Tracheal epithelial cell (primary cell): ENCODE measurements at places on chromosomes 13 and 19. TPM values are rescaled to one million over a fixed set of nuclear protein-coding genes. Genes with fewer than 3 reads are reported as not detected.

The DYRK1B gene
- 7.5 and 8.3 TPM in 2 replicates for total RNA-seq

The SIGLEC7 gene
- not detected in 2 replicates for total RNA-seq

The KCNC3 gene
- total RNA-seq = under 0.01 TPM in 2 replicates

The ZNF470 gene
- 3.2 and 4.1 TPM in 2 replicates for total RNA-seq

The ZNF724 gene
- total RNA-seq = 1.1 and 2.2 TPM in 2 replicates

The PTGER1 gene
- 0.96 and 2.6 TPM in 2 replicates for total RNA-seq
